Femur (tissue), 1 donor: ENCODE measurements at places on chromosomes 1 and 21.

DNA sequence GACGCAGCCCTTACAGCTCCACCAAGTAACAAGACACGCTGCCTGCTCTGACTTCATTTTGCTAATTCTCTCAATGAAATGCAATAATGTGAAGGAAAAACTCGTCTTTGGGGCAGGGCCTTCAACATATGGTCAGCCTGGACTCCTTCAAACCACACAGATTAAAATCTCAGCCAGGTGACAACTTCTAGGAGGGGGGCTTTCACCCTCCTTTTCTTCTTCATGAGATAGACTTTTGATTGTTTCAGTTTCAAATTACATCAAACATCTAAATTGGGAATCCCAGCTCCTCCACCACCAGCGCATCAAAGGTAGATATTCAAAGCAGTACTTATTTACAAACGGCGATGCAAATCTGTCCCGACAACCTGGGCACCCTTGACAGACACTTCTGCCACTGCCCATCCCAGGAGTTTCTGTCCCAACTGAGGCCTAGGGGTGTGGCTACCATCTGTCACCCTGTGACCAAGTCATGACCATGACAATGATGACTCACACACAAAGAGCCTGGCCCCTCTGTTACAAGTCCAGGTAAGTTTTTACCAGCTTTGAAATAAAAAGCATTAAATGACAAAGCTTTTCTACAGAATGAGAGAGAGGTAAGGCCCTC lies 29.7 kb downstream of the SSBP3 start:
- DNase-seq = no peak

DNA sequence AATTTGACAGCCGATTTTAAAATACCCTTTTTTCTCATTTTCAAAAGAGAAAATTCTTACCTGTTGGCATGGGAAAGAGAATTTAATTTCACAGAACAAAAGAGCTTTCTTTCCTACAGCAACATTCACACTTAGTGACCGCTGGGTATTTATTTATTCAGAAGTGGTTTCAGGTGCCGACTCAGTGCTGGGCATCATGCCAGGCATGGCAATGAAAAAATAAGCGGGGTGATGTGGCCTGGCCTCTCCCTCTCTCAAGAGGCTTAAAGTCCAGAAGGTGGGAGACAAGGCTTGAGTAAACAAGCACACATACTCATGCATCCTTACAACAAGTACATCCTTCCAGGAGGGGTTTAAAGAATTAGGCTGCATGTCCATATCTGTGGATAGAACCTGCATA lies 4.1 kb upstream of the PCP4 start:
- DNase-seq = no peak

- DNase-seq = peak; percentile 32
Observed at GRCh38 chr1:115593365-115594259, 48.2 kb upstream of the VANGL1 start.

DNA sequence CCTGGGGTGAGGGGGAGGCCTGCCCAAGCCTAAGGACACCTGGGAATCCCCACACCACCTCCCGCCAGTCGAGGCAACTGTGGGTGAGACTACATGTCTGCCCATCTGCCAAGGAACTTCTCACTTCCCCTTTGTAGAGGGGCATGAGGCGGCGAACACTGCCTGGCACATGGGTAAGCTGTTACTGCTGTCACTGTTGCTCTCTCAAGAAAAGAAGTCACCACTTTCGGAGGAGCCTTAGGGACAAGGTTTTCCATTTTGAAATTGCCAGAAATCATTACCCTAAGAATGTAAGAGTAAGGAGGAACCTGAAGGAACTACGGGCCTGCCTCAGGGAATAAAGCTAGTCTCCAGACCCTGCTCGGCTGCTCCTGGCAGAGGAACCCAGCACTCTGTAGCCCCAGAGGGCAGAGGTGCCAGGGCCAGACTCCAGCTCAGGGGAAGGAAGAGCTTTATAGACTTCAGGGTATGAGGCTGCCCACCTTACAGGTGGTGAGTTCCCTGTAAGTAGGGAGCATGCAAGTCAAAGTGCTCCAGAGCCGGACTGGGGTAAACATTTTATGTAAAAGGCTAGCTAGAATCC lies 23.3 kb downstream of the SLC2A1 start:
- peak; percentile 17 for DNase-seq
